OCI-M1 (cell line): ENCODE measurements at places on chromosomes 13 and 19.

DNA sequence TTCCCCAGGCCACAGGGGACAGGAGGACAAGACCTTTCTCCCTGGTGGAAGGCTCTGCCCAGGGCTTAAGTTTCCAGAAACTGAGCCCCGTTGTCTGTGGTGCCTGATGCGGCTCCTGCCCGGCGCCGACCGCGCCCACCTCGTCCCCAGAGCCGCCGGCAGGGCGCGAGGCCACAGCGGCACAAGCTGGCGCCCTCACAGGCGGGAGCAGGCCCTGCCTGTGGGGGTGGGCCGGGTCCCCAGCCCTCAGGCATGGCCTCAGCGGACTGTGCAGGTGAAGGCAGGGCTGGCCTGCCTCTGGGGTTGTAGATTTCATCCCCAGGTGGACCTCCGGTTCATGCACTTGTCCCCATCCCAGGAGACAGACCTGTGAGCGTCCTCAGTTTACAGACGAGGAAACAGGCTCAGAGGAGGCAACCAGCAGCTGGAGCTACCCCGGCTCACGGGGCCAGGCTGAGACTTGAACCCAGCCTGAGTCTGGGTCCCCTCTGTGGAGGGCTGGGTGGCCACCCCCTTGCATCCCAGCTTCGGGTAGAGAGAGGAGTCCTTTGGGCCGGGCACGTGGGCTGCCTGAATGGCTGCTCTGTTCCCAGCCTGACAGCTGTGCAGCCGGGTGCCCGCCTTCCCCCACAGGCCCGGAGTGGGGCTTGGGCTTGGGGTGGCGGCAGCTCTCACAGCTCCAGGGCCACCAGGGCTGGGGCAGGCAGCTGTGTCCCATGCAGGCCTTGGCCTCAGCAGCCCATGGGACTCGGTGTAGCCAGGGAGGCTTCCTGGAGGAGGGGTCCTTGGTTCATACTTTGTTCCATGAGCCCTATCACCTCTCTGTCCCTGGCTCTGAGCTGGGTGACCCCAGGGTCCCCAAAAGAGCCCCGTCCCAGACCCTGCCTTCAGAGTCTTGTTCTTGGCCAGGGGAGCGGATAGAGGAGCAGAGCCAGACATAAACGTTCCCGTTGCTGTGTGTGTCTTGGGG, 26.8 kb downstream of the PIAS4 start:
- no peak for DNase-seq

DNA sequence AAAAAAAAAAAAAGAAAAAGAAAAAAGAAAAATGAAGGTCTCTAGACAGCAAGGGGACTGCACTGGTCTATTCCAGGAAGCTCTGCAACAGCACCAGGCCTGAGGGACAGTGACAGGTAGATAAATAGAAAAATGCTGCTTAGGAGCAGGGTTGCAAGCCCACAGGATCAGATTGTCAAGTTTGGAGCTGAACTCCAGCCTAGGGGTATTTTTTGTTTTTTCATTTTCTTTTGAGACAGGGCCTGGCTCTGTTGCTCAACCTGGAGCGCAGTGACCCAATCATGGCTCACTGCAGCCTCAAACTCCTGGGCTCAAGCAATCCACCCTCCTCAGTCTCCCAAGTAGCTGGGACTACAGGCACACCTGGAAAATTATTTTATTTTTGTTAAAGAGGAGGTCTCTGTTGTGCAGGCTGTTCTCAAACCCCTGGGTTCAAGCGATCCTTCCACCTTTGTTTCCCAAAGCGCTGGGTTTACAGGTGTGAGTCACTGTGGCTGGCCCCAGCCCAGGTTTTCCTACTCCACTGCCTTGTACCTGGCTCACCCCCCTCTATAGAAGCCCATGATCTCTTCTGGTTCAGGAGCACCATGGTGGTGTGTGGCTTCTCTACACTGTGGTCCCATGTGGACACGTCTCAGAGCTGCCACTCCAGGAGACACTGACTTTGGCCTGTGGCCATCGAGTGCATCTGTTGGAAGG, 23.9 kb downstream of the POP4 start:
- DNase-seq: no peak

DNA sequence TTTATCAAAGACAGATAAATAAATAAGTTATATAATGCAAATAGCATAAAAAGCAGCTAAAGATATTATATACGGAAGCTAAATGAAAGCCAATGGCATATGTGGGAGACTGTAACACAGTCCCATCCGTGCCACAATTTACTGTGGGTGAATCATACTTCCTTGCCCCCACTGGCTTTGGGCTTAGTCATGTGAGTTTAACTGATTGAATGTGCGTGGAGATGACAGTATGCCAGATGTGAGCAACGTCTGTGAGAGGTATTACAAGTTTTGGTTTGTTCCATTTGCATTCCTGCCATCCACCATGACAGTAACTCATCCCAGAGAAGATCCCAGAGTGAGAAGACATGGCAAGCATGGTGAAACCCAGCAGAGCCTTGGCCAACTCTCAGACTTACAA, 340.0 kb downstream of the SUCLA2 start:
- DNase-seq: no peak

DNA sequence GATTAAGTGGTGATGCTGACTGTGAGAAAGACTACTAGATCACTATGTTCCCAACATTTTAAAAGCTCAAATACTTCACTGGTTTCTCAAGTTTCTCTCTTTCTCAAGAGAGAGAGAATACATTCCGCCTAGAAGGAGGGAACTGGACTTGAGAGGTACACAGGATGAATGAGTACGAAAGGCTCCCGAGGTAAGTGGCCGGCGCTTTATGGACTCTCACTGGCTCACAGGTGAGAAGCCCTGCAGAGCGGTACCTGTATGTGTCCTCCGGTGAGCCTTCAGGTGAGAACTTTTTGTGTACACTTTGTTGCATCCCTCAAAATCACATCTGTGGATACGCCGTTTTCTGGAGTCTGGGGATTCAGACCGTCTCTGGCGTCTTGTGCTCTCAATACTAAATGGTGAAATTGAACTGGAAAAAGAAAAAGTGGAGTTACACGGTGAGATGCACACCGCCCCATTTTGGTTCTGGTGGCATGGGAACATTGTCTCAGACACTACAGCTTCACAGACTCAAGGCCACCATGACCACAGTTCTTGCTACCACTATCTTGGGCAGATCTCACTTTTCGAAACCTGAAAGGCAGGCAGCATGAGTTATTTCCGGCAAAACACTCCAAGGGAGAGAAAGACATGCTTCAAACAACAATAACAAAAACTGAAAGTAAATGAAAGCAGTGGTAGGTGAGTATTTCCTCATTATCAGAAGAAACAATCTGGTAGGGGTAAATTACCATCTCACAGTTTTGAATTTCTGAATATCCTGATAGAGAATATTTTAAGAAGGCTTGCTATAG, 418.9 kb downstream of the KLF12 start:
- peak; percentile 27 for DNase-seq

GRCh38 chr19:1491114-1491848, at the start of gene REEP6:
Gene REEP6, plus strand, starts transcription at chr19:1491181. Its CDS starts 89 bp downstream, at chr19:1491270.
- DNase-seq: no peak

DNA sequence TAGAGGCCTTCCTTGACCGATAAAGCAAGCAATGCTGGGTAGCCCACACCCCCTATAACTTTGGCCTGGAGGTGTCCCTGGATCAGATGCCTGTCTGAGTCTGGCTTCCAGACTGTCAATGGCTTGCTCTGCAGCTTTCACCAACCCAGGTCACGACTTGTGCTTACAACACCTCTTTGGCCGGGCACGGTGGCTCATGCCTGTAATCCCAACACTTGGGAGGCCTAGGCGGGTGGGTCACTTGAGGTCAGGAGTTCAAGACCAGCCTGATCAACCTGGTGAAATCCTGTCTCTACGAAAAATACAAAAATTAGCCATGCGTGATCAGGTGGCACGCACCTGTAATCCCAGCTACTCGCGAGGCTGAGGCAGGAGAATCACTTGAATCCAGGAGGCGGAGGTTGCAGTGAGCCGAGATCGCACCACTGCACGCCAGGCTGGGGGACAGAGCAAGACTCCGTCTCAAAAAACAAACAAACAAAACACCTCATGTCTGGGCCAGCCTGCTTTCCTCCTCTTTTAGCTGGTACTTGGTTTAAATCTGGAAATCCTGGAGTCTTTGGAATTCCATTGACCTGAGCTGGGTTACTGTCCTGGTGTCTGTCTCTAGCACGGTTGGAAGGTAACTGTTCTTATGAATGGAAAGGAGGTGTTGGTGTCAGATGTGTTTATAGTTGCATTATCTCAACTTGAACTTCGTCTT, 10.3 kb upstream of the GARRE1 start:
- no peak for DNase-seq

- DNase-seq: no peak
These were observed 116.9 kb downstream of the USP12 start for GRCh38 chr13:27054760-27055159.

DNA sequence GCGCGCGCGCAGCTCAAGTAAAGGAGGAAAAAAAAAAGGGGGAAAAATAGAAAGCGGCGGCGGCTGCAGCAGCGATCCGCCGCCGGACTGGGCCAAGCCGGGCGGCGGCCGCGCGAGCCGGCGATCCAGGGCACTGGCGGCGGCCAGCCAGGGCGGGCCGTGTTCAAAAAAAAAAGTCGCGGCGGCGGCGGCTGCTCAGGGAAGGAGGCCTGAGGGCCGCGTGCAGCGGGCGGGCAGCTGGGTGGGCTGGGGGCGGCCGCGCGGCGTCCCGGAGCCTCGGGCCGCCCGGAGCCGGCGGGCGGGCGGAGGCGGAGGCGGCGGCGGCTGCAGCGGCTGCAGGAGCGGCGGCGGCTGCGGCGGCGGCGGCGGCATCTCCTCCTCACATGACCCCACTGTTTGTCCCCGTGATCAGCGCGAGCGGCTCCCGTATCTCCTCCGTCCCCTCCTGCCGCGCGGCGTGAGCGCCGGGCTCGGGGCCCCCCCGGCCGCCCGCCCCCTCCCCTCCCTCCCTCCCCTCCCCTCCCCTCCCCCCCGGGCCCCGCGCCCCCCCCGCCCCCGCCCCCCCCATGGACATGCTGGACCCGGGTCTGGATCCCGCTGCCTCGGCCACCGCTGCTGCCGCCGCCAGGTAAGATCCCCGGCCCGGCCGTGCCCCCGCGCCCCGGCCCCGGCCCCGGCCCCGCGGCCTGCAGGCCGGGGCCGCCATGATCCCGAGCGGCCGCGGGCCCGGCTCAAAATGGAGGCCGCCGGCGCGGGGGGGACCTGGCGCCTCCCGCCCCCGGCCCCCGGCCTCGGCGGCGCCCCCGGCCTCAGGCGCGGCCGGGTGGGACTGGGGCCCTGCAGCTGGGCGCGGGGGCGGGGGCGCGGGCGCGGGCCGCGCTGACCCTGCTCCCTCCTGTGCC, at the start of gene USF2:
USF2 (plus strand) TSS at position 427 of the 902 bp plus-strand sequence; CDS start at position 567, 140 bp downstream.
- peak; percentile 80 for DNase-seq

DNA sequence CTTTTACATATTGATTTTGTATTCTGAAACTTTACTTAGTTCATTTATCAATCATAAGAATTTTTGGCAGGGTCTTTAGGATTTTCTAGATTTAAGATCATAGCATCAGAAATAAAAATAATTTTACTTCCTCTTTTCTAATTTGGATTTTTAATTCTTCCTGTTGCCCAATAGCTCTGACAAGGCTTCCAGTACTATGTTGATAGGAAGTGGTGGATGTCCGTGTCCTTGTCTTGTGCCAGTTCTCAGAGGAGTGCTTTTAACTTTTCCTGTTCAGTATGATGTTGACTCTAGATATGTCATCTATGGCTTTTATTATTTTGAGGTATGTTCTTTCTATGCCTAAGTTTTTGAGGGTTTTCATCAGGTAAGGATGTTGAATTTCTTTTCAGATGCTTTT, 7.7 kb upstream of the KIR2DL4 start:
- DNase-seq: no peak

DNA sequence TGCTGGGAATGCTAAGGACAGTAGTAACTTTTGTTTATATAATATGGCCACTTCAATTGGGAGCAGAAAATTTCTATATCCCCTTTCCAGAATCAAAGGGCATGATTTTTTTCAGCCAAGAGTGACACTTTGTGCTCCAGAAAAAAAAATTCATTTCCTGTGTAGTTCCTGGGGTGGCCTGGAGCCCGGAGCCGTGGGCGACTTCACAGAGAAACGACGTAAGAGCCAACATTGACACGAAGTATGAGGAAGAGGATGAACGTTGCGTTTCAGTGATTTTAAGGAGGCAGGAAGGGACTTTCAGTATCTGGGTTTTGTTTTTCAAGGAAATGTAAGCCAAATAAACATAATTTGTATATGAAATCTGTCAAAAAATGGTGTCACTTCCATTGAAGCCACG, 187.6 kb downstream of the STK24 start:
- no peak for DNase-seq

DNA sequence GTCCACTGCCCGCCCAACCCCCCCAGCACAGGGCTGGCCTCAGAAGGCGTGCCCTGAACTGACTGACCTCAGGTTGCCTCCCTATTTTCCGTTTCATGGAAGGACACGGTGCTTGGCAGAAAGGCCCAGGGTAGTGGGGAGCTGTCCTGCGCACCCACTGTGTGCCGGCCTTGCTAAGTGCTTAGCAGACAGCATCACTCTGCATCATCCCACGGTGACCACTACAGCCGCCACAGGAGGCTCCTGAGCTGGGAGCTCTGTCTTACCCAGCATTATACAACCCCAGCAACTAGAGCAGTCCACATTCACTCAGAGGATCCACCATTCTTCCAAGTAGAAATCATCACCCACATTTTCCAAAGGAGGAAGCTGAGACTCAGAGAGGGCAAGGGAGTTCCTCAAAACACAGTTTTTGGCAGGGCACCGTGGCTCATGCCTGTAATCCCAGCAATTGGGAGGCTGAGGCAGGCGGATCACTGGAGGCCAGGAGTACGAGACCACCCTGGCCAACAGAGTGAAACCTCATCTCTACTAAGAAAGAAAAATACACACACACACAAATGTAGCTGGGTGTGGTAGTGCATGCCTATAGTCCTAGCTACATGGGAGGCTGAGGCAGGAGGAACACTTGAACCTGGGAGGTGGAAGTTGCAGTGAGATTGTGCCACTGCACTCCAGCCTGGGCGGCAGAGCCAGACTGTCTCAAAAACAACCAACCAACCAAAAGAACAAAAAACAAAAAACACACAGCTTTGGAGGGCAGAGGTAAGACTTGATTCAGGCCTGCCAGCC, 1.6 kb downstream of the SBK2 start:
- no peak for DNase-seq

GRCh38 chr13:52345631-52346251, 60.2 kb downstream of the THSD1 start:
- DNase-seq: no peak

DNA sequence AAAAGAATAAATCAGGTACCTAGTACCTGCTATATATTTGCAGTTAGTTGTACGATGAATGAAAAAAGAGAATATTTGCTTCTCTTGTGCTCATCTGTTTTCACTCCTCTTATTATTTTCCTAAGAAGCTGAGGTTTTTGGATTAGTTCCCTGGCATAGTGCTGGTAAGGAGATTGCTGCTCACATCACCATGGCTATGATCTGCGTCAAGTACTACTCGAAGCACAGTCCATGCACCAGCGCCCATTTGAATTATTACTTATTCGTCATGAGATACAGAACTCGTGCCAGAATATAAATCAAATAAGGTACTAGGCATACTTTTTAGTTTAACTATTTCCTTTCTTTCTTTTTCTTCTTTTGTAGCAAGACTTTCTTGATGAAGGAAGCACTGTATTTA, 7.1 kb downstream of the SERTM1 start:
- DNase-seq: no peak

- DNase-seq: no peak
These were observed 179.1 kb downstream of the ZNF536 start for GRCh38 chr19:30551271-30551670.
